ENCODE measurements at places on chromosomes 2 and 18.

- DNase-seq = no peak
Measured at GRCh38 chr2:169862816-169863215, 35.6 kb downstream of the UBR3 start.

GRCh38 chr2:25567406-25567805, 106.0 kb downstream of the DTNB start:
- no peak for DNase-seq

DNA sequence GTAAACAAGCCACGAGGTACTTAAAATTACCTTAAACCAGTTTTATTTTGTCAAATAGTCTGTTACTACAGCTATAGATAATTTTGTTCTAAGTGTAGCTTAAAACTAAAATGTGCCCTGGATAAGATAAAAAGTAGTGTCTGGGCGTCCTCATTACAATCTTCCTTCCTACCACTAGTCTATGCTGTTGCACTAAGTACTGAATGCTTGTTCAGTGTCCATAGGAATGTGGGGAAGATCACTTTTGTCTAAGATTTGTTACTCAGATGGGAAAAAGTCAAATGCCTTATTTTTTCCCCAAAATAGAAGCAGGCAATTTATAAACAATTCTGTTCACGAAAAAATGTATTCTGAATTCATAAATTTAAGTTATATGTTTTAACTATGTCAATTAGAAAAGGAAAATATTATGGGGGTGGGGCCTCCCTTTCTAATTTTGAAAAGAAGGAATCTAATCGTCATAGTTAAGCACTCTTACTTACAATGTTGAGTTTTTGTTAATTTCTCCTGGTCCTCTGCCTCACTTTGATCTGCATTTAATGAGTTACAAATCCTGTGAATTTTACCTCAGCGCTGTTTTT, 140.4 kb upstream of the VRK2 start:
- peak; percentile 67 for DNase-seq

DNA sequence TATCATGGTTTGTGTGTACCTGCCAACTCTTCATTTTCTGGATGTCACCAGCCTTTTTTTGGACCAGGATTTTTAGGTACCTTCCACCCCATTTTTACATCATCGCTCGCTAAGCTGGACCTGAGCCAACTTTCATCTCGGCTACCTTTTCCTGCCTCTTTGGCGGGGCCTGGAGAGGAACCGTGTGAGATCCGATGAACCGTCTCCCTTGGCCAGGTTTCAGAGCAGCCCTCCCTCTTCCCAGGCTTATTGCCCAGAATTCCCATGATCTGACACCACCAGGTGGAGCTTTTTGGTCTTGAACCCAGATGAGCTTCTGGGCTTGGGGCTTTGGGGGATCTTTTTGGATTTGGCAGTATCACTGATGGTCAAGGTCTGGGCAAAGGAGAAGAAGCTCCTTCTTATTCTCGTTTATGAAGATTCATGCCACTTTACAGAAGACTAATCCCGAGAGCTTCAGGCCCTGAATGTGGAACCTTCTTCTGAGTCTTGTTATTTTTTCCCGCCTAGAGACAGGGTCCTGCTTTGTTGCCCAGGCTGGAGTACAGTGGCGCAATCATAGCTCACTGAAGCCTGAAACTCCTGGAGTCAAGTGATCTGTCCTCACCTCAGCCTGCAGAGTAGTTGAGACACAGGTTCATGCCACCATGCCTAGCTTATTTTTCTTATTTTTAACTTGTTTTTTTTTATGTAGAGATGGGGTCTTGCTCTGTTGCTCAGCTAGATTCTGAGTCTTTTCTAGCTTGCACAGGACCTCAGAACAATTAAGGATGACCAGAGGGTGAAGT, 50.4 kb downstream of the GATA6 start:
- DNase-seq = no peak
